ENCODE measurements at places on chromosomes 13 and 19.

GRCh38 chr13:109494925-109495369 is 291.4 kb downstream of the IRS2 start:
- DNase-seq: no peak

DNA sequence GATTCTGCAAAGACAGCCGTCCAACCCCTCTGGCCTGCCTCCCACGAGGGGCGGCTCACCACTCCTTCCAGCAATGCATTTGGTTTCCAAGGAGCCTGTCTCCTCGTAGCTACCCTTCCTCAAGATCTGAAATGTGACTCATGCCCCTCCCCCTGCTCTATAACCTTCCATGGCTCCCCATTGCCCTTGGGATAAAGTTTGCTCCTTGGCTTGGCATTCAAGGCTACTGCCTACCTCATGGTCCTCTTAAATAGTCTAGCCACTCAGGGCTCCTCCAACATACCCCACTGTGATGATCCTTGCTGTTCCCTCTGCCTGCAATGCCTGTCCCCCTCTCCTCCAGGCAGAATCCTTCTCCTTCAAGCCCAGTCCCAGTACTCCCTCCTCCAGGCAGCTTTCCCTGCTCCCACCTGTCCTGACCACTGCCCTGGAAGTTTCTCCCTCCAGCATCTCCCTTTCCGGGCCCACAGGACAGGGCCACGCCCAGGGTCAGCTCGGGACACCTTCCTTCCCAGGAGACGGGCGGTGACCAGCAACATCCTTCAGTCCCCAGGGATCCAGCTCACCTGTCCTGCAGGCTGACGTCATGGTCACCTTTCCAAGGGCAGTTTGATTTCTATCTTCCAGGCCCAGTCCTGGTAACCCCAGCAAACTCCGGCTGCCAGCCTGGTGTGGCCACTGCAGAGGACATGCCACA is 19.2 kb upstream of the SEMA6B start:
- DNase-seq: no peak

- no peak for DNase-seq
Measured at GRCh38 chr19:1393841-1394240, 7.5 kb downstream of the GAMT start.

DNA sequence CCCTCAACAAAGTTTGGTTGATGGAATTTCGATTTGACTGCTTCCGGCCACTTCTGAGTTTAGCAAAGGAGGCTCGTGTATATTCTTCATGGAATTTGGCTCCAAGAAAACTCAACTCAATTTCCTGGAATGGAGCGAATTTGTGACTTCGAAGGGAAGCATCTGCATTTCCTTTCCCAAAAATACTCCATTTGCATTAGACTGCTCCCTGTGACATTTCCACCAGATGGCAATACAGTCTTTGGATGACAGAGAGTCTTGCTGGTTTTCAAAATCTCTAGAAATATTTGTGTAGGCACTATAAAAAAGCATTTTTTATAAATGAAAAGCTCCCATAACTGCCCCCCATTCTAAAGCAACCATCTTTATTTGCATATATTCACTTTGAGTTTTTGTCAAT is 4.1 kb downstream of the C1QTNF9 start:
- DNase-seq: no peak

GRCh38 chr19:5113633-5114586 is 145.0 kb downstream of the KDM4B start:
- DNase-seq: no peak

GRCh38 chr19:7342143-7342542 is 6.6 kb upstream of the ARHGEF18 start:
- no peak for DNase-seq

DNA sequence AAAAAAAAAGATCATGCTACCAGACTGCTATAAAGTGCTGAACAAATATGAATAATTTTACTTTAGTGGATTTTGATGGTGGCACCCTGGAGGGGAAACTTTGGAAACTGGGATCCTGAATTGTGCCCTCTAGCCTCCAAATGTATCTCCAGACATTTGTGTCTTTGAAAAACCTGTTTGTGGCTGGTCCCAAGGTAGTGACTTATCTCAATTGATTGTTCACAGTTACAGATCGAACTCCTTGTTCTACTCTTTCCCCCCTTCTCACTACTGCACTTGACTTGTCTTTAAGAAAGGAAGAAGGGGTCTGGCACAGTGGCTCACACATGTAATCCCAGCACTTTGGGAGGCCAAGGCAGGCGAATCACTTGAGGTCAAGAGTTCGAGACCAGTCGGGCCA is 10.5 kb downstream of the RGL3 start:
- DNase-seq: no peak

DNA sequence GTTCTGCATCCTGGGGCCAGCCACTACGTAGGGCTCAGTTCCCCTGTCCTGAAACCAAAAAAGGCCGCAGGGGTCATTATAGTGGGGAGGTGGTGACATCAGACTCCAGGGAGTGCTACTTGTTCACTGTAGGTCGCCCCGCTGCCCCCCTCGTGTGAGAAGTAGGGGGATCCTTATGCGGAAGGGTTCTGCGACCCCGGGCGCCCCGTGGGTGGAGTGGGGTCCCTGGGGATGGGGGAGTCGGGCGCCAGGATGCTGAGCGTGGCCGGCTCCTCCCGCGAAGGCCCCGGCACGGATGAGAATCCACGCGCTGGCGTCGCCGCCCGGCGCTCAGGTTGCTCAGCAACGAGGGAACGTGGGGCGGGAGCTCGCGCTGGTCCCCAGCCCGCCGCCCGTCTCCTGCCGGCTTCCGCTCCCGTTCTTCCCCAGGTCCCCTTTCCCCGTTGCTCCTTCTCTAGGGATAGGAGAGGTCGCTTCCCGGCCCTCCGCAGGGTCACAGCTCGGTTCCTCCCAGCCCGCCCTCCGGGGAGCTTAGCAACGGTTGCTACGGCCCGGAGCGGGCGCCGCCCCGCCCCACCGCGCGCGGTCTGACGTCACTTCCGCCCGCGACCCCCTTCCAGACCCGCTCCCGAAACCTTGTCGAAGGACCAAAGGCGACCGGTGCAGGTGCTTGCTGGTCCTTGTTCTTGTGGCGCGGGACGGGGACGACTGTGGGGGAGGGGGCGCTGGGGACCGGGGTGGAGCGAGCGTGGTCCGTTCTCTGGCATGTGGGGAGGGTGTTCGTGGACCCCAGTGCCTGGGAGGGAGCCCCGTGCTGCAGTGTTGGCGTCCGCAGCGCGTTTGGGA is at the start of gene NAT14:
Gene NAT14, plus strand, starts transcription at position 596 of the 846 bp plus-strand sequence. CDS start 521 bp downstream, outside the sequence.
- peak; percentile 46 for DNase-seq

GRCh38 chr13:54194233-54195024 is 1165.8 kb downstream of the OLFM4 start:
- DNase-seq: no peak

GRCh38 chr13:36817996-36818803 is 822 bp upstream of the RFXAP start:
- no peak for DNase-seq
